Cardiac ventricle fibroblast (primary cell): ENCODE measurements at places on chromosomes 11 and 22. TPM values are rescaled to one million over a fixed set of nuclear protein-coding genes. Genes with fewer than 3 reads are reported as not detected.

The PLAAT5 gene
- total RNA-seq: 0.94 and 1.1 TPM in 2 replicates

The CASP5 gene
- not detected in 2 replicates for total RNA-seq

The MAPK1 gene
- 35.8 and 39.6 TPM in 2 replicates for total RNA-seq

The AGBL2 gene
- total RNA-seq: 0.05 TPM in 1 of 2 replicates, not detected in the other

The OSBPL5 gene
- total RNA-seq: 29.2 and 42.4 TPM in 2 replicates

The SLC25A45 gene
- total RNA-seq: 3.9 and 5.4 TPM in 2 replicates

The PIH1D2 gene
- 0.87 and 1.8 TPM in 2 replicates for total RNA-seq

The DBX1 gene
- total RNA-seq: not detected in 2 replicates

The RGL4 gene
- not detected in 2 replicates for total RNA-seq

The MPEG1 gene
- not detected in 2 replicates for total RNA-seq

The MFRP gene
- 0.12 TPM in 1 of 2 replicates, not detected in the other for total RNA-seq

The FOLR2 gene
- total RNA-seq: not detected in 2 replicates

The IGF2 gene
- 10.5 and 17.5 TPM in 2 replicates for total RNA-seq

The APOL4 gene
- total RNA-seq: 4.3 and 5.1 TPM in 2 replicates

The MS4A4E gene
- not detected in 2 replicates for total RNA-seq

The PHOX2A gene
- total RNA-seq: not detected in 2 replicates

The ALDH3B2 gene
- total RNA-seq: not detected in 2 replicates

The CD3D gene
- total RNA-seq: not detected in 2 replicates

The NDUFS8 gene
- total RNA-seq: 86.2 and 115 TPM in 2 replicates

The NAALAD2 gene
- 1.8 and 1.9 TPM in 2 replicates for total RNA-seq

The HTR3A gene
- total RNA-seq: not detected in 2 replicates

The FXYD6 gene
- 3.1 and 3.7 TPM in 2 replicates for total RNA-seq

The EFCAB6 gene
- 2.1 and 2.8 TPM in 2 replicates for total RNA-seq

The EHD1 gene
- total RNA-seq: 38.2 and 40.1 TPM in 2 replicates

The COA4 gene
- 58.5 and 64.4 TPM in 2 replicates for total RNA-seq

The MTMR3 gene
- 16.4 and 26.7 TPM in 2 replicates for total RNA-seq

The OR6T1 gene
- total RNA-seq: not detected in 2 replicates

The ISX gene
- not detected in 2 replicates for total RNA-seq

The CECR2 gene
- 1.3 and 2.1 TPM in 2 replicates for total RNA-seq

The LRRC56 gene
- total RNA-seq: 0.49 and 0.75 TPM in 2 replicates

The APOL6 gene
- total RNA-seq: 26.6 and 27.6 TPM in 2 replicates

The PRMT3 gene
- total RNA-seq: 12.4 and 12.9 TPM in 2 replicates

The ZNF143 gene
- 10.1 and 10.5 TPM in 2 replicates for total RNA-seq

The LRRC32 gene
- 53.3 and 59.0 TPM in 2 replicates for total RNA-seq

The RTN4R gene
- 0.05 TPM in 1 of 2 replicates, not detected in the other for total RNA-seq

The ENTHD1 gene
- not detected in 2 replicates for total RNA-seq

The ACTN3 gene
- total RNA-seq: 0.06 TPM in 1 of 2 replicates, not detected in the other

The OR5D18 gene
- total RNA-seq: not detected in 2 replicates

The MRPL16 gene
- 36.2 and 36.4 TPM in 2 replicates for total RNA-seq

The OR51B4 gene
- not detected in 2 replicates for total RNA-seq

The RAB39A gene
- not detected in 2 replicates for total RNA-seq

The GNAZ gene
- total RNA-seq: 0.06 and 0.20 TPM in 2 replicates

The DDI1 gene
- total RNA-seq: not detected in 2 replicates

The ZBTB16 gene
- total RNA-seq: 58.3 and 70.3 TPM in 2 replicates

The NPAS4 gene
- total RNA-seq: not detected in 2 replicates

The IL17REL gene
- total RNA-seq: not detected in 2 replicates

The ZNHIT2 gene
- total RNA-seq: 13.9 and 14.3 TPM in 2 replicates

The OR10D3 gene
- not detected in 2 replicates for total RNA-seq

The PRSS23 gene
- 168 and 173 TPM in 2 replicates for total RNA-seq

The IGSF22 gene
- not detected in 2 replicates for total RNA-seq

The ASCL3 gene
- total RNA-seq: not detected in 2 replicates

The FGF4 gene
- not detected in 2 replicates for total RNA-seq
